ENCODE measurements at places on chromosomes 2 and 18. TPM values are rescaled to one million over a fixed set of nuclear protein-coding genes. Genes with fewer than 3 reads are reported as not detected.

- DNase-seq, result no peak
Measured at GRCh38 chr2:104982111-104982510, 55.8 kb upstream of the MRPS9 start.

- no peak for DNase-seq
Measured at GRCh38 chr2:157746234-157746950, 117.7 kb upstream of the ACVR1C start.

DNA sequence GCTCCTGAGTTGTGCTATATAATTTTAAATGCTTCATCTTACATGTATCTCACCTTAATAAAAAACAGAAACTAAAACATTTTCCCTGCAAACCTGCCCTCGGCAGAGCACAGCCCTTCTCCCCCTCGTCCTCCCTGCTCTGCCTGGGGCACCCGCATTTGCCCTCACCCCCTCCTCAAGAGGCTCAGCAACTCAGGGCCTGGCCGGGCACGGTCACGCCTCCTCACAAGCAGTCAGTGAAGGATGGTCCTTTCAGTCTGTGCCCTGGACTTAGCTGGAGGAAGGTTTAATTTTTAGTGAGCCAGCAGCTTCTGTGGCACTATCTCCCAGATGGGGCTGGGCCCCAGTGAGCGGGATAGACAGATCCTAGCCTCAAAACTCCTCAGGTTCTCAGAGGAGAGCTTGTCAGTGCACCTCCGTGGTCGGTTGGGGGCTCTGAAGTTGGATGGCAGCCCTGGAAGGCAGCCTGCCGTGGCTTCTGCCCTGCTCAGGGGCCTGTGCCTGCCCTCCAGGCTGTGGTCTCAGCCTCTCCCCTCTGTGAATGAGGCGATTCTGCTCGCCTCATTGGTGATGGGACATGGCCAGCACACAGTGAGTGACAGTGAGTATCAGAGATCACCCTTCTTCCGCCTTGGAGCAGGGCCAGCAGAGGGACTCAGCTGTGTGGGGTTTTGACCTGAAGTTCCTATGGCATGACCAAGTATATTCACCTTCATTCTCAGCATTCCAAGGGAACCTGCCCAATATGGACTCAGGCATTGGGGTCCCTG, 56.3 kb upstream of the AFF3 start:
- DNase-seq, result no peak

- DNase-seq, result no peak
Measured at GRCh38 chr18:47931718-47932103, 1.3 kb upstream of the SMAD2 start.

- DNase-seq, result no peak
Measured at GRCh38 chr2:239962890-239963591, 62.1 kb downstream of the NDUFA10 start.

- no peak for DNase-seq
Measured at GRCh38 chr2:127097841-127098651, 8.9 kb downstream of the BIN1 start.

SPDYA gene
- total RNA-seq, result 0.14 TPM
